ENCODE measurements at places on chromosomes 5 and 9.
A peak's percentile ranks its signal among the peaks of the same experiment; 100 is the strongest.

DNA sequence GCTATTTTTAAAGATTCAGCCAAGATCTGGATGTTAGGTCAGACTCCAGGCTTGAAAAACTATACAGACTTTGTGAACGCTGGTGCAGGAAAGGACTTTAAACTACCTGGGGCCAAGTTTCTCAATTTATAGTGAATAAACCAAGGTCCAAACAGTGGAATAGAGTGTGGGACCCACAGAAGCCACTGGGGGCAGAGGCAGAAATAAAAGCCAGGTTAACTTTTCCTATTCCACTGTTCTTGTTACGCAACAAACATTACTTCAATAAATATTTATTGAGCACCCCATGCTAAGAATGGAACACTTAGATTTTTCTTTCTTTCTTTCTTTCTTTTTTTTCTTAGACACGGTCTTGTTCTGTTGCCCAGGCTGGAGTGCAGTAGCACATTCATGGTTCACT is 11.0 kb upstream of the HAVCR1 start:
- no peak for DNase-seq

- peak; percentile 28 for DNase-seq
Observed at GRCh38 chr9:112380825-112381221, 915 bp downstream of the HSDL2 start.

DNA sequence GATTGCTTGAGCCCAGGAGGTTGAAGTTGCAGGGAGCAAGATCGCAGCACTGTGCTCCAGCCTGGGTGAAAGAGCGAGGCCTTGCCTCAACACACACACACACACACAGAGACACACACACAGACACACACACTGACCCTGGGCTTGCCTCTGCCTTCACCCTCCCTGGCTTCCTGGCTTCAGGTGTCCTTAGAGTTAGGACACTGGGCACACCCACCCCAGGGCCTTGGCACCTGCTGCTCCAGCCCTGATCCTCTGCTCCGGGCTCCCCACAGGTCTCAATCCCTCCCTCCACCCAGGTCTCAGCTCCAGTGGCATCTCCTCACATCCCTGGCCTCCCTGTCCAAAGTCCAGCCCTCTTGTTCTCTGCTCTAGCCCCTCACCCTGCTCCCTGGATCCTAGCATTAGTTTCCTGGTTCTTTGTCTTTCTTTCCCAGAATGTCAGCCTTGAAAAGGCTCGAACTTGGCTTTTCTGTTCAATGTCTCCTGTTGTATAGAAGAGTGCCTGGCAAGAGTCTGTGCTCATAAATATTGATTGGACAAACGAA is 212.9 kb downstream of the C9orf50 start:
- no peak for DNase-seq

DNA sequence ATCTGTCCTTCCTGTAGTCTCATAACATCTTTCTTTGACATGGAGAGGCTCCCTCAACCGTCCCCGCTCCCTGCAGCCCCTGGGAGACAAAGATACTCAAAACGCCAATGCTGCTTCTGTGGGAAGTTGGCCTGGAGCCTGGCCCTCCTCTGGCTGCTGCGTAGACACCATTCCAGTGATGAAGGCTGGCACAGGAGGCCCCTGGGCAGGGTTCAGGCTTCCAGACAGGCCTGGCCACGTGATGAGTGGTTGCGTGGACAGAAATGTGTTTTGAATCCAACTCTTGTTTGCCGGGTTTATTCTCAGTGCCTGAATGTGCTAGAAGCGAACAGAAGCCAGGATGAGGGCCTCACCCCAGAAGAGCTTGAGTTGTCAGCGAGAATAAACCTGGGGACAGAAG is 43.2 kb upstream of the NKX2-5 start:
- no peak for DNase-seq

- no peak for DNase-seq
Observed at GRCh38 chr5:13359344-13359743, 585.1 kb downstream of the DNAH5 start.

Measured in activated naive CD4-positive, alpha-beta T cell treated with anti-CD3 and anti-CD28 coated beads for 36 hours (primary cell).